ENCODE measurements at places on chromosomes 5 and 9.

GRCh38 chr5:55851675-55851979, 470 bp downstream of the IL31RA start:
- DNase-seq, result no peak

GRCh38 chr5:2299388-2300220, 416.9 kb upstream of the IRX4 start:
- no peak for DNase-seq

DNA sequence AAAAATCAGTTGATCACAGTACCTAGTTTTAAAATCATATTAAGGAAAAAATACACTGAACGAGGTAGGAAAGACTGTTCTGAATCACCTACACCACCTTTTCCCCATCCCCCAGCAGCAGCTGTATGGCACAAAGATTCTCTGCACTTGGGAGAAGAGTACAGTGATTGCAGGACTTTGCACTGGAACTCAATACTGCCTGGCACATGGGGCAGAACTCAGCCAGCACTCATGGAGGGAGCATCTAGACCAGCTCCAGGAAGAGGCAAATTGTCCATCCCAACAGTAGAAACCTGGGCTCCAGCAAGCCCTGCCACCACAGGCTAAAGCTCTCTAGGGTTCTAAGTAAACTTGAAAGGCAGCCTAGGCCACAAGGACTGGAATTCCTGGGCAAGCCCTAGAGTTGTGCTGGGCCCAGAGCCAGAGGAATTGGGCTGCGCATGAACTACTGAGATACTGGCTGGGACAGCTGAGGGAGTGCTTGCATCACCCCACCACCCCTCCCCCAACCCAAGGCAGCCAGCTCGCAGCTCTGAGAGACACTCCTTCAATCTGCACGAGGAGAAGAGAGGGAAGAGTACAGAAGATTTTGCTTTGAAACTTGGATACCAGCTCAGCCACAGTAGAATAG, 654.4 kb upstream of the CDH6 start:
- DNase-seq, result no peak

GRCh38 chr5:88480245-88480644, 211.6 kb upstream of the TMEM161B start:
- no peak for DNase-seq

DNA sequence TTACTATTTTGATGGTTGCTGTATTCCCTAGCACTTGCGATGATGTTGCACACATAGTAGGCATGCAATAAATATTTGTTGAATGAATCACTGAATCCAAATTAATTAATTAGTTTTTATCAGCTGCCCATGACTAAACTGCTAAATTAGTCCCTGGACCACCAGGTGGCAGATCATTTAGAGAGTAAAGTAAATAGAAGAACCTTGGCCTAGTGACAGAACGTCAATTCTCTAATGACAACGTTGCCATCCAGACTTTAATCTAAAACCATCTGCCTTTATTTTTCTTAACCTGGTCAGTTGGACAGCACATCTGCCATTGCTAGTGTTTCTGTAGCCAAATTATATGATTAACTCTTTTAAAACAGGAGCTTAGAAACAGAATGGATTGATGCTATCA, 457.5 kb downstream of the KIF4B start:
- no peak for DNase-seq

DNA sequence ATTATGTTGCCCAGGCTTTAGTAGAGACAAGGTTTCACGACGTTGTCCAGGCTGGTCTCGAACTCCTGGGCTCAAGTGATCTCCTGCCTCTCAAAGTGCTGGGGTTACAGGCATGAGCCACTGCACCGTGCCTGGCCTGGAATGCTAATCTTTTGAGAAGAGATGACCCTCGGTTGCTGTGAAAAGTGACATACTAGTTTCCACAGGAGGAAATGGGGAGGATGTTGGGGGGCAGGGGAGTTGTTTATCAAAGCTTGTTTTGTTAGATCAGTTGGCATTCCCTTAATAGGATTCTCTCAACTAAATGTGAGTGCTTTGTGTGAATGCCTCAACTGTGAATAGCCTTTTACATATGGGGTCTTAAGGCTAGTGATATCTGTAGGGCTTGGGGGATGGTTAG, 16.4 kb upstream of the MATR3 start:
- no peak for DNase-seq
